ENCODE measurements at places on chromosomes 3 and 15.

- DNase-seq: peak; percentile 15
Measured at GRCh38 chr3:16448639-16449070, 64.8 kb downstream of the RFTN1 start.

- no peak for DNase-seq
Measured at GRCh38 chr3:42533161-42533897, 30.9 kb downstream of the VIPR1 start.

DNA sequence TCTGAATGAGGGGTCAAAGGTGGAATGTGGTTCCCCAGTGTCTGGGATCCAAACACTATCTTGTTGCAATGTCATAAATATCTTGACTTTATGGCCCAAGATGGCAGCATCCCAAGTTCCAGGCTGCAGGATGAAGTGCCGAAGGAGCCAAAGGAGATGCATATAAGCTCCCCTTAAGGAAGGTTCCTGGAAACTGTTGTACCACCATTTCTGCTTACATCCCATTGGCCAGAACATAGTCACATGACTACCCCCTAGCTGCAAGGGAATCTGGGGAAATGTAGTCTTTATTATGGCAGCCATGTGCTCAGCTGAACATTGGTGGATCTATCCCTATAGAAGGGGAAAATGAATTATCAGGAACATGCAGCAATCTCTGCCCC lies 54.3 kb downstream of the BDH1 start:
- no peak for DNase-seq

- DNase-seq: no peak
Measured at GRCh38 chr3:55244247-55244646, 242.9 kb downstream of the WNT5A start.

DNA sequence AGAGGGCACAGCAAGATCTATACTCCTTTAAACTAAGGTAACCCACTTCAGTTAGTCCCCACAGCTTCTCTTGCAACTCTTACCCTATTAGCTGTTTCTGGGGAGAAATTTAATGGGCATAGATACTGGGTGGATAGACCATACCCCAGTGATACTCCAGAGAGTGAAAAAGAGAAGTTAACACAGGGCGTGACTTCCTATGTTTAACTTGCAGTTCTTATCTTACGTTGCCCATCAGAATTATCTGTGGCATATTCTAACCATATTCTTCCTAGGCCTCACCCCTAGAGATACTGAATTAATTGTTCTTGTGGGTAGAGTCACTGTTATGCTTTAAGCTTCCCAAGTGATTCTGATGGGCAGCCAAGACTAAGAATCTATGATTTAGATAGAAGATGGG lies 485.4 kb upstream of the TPRG1 start:
- DNase-seq: no peak

DNA sequence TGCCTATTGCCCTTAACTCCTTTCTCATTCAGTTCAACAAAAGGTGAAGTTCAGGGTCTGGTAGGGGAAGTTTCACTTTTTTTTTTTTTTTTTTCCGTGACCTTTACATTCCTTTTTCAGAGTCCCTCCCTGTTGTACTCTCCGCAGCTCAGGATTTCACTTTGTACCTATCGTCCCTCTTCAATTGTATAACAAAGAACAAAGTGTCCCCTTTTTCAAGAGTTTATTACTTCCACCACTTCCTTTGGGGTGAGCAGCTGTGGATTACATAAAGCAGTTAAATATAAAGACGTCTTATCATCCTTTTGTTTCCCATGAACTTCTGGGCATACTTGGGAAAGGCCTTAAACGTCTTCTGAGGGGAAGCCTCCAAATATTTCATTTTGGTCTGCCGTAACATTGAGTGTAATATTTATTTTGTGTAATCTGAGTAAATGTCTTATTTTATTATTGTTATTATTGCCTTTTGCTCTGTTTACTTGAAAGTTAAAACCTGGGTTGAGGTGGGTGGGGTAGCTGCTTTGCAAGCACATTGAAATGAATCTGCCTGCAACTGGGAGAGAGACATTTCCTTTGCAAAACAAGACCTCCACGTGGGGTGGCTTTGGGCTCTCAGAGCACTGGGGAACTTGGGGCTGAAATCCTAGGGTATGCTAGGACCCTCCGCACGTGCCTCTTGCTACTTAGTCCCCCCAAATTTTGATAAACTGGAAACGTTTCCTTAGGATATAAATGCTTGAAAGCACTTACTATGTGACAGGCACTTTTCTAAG lies 169.4 kb downstream of the MCTP2 start:
- no peak for DNase-seq

DNA sequence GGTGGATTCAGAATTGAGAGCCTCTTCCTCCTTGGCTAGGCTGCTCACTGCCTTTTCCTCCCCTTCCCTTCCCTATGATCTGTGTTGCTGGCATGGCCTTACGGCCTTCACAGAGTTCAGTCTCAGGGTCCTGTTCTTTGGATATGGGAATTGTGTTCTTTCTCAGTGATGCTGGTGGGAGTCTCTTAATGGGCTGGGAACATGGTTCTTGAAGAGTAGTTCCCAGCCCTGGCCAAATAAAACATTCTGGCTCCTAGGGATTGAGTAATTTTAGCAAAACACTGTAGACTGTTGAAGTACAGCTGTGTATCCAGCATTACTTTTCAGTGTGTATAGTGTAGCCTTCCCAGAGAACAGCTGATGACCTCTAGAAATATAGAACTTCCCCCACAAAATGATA lies 22.6 kb upstream of the FILIP1L start:
- DNase-seq: no peak

GRCh38 chr15:69763831-69764230 lies 311.2 kb downstream of the RPLP1 start:
- DNase-seq: no peak

GRCh38 chr3:111326144-111326995 lies 215.6 kb upstream of the CD96 start:
- DNase-seq: no peak

DNA sequence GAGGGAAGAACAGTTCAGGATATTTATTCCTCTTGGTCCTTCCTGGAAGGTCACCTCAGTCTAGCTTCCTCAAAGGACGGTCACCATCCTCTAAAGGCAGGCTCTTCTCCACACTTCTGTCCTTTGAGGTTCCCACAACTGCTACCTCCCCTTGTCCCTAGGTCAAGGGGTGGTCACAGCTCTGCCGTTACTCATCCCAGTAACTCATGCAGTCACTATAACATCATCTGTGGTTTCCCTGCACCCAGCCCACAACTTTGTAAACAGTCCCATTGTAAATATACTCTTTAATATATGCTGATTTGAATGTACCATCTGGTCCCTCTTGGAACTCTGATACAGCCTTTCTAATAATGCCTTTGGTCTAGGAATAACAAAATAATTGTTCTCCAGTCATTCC lies 887.4 kb downstream of the FHIT start:
- no peak for DNase-seq
